ENCODE measurements at places on chromosomes 2 and 18.
A peak's percentile ranks its signal among the peaks of the same experiment; 100 is the strongest.

DNA sequence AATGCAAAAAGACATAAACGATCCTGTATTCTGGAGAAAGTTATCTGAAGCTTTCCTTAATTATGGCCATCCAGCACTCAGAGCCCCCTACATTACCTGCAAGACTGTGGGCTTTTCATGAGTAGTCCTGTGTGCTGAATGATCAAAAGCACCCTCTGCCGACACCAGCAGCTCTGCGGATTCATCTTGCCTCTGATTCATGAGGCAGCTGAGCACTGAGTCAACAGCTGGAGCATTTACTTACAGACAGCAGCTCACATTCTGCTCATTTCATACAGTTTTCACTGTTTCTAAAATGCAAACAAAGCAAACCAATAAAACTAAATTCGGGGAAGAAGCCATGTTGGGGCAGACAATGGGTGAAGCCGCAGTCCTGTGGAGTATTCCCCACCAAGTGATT, 886.5 kb downstream of the CNTNAP5 start:
- peak; percentile 1 for DNase-seq

GRCh38 chr2:205484764-205485163, 197.5 kb upstream of the NRP2 start:
- DNase-seq: no peak

GRCh38 chr18:79071503-79072210, 2.5 kb downstream of the ATP9B start:
- no peak for DNase-seq

DNA sequence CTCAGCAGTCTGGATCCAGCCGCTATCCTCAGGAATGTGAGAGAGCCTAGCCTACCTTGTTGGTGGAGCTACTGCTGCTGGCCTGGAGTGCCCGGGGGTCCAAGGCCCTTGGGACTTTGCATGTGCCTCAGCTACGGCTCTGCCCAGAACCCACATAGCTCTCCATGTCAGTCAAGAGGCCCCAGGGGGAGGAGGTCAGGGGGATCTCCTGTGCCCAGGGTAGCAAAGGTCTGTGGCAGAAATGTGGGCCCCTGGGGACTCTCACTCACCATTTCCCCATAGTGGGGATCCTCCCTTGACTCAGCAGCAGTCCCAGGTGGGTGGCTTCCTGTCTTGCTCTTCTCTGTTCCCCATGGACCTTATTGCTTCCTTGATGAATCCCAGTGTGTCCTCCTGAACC, 342.7 kb upstream of the CHAC2 start:
- no peak for DNase-seq

GRCh38 chr2:68223419-68223818, 28.9 kb downstream of the PPP3R1 start:
- DNase-seq: no peak

DNA sequence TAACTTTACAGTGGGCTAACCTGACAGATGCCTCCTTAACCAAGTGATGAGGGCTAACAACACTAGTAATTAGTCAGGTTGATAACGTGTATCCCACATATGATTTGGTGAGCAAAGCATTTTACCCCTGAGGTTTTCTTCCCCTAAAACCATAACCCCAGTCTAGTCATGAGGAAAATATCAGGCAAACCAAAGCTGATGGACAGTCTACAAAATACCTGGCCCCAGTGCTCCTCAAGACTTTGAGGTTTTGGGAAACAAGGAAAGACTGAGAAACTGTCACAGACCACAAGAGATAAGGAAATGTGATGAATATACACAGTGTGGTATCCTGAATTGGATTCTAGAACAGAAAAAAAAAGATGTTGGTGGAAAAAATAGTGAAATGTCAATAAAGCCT, 28.5 kb downstream of the MAP3K20 start:
- no peak for DNase-seq

DNA sequence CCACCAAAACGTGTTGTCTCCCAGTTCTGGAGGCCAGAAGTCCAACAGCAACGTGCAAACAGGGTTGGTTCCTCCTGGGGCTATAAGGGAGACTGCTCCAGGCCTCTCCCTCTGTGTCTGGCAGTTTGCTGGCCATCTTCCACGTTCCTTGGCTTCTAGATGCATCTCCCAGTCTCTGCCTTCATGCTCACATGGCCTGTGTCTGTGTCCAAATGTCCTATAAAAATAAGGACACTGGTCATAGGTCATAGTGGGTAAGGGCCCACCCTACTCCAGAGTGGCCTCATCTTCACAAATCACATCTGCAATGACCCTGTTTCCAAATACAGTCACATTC, 69.4 kb upstream of the TAF1B start:
- no peak for DNase-seq

GRCh38 chr18:74790451-74790850, 192.8 kb downstream of the ZNF407 start:
- DNase-seq: no peak

- no peak for DNase-seq
Measured at GRCh38 chr2:131125195-131125757, 20.1 kb downstream of the PLEKHB2 start.
